ENCODE measurements at places on chromosomes 4 and X.

DNA sequence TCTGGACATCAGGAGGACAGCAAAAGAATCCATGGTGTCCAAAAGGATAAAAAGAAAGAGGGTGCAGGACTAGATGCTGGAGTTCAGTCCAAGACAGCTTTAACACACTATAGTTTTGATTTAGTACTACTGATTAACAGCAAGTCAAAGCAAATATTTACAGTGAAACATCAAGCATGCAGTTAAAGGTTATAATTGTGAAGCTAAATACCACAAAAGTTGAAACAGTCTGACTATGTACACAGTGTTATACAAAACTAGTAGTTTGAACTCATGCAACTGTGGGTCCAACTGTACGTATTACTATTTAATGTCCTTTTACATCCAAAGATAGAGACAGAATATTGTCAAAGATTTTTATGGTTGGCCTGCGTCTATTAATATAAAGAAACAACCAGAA, 57.6 kb downstream of the CHIC2 start:
- DNase-seq: no peak
- no peaks in the 10 kb centered on the region for H3K27me3 ChIP-seq
- no peak overlapping the region for H3K4me3 ChIP-seq
- no peaks in the 10 kb centered on the region for H3K36me3 ChIP-seq
- H3K27ac ChIP-seq: no peak overlapping the region

- no peaks in the 10 kb centered on the region for H3K27me3 ChIP-seq
- no peaks in the 10 kb centered on the region for H3K36me3 ChIP-seq
- peaks cover 5% of the 10 kb centered on the region for H3K4me1 ChIP-seq
- DNase-seq: no peak
- H3K27ac ChIP-seq: peak overlapping the region; percentile 75
- H3K4me3 ChIP-seq: peak overlapping the region; percentile 32
Observed at GRCh38 chrX:129956765-129957164, 25.7 kb upstream of the BCORL1 start.

DNA sequence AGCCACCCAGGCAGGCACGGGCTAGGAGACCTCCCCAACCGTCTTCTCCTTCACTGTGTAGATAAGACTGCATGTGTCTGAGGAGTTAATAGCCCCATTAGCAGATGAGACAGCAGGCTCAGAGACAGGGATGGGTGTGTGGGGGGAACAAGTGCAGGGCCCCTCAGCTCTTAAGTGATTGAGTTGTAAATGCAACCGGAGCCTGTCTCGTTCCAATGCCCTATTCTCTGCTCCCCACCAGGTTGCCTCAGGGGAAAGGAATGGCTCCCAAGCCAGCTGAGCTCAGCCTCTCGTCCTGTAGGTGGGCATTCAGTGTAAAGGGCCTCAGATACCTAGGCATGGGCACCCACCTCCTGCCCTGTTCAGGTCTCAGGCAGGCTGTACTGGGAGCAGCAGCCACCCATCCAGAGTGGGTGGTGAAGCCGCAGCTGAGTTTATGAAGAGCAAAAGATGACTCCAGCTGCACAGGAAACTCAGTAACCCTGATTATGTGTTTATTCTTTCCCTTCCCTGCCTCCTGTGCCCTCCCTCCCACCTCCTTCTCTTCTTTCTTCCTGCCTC, 87.3 kb downstream of the PJA1 start:
- H3K36me3 ChIP-seq: no peaks in the 10 kb centered on the region
- no peak for DNase-seq
- no peaks in the 10 kb centered on the region for H3K4me1 ChIP-seq
- no peak overlapping the region for H3K27ac ChIP-seq
- no peaks in the 10 kb centered on the region for H3K27me3 ChIP-seq

- H3K4me3 ChIP-seq: no peak overlapping the region
- peaks cover 26% of the 10 kb centered on the region for H3K4me1 ChIP-seq
- H3K36me3 ChIP-seq: peaks cover 86% of the 10 kb centered on the region
- no peak overlapping the region for H3K27ac ChIP-seq
- H3K27me3 ChIP-seq: no peaks in the 10 kb centered on the region
- no peak for DNase-seq
Observed at GRCh38 chrX:13759152-13759718, 24.7 kb downstream of the OFD1 start.

DNA sequence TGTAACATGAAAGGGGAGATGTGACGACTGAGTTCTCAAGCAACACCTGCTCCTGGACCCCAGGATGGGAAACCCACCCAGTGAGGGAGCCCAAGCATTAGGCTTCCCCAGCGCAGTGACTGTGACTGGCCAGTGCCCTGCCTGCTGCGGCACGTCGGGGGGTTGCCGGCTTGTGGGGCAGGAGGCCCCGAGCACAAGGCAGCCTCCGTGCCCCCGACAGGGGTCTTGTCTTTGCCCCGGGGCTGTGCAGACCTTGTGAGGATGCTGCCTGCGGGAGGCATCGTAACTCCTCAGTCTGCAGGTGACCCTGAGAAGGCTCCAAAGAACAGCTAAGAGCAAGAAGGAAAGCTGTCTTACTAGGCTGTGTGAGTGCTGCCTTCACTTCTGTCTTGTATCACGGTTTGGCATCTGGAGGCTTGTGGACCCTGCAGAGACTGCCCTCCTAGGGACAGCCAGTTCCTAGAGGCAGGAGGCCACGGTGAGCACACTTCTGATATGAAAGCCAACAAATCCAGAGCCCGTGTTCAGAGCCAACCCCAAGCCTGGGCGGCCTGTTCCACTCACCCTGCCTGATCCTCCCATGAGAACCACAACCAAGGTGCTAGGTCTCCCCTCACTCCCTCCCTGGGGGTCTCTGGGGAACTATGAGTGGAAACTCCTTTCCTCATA, 47.7 kb downstream of the FGFRL1 start:
- H3K27ac ChIP-seq: no peak overlapping the region
- H3K36me3 ChIP-seq: no peaks in the 10 kb centered on the region
- no peak for DNase-seq
- H3K4me3 ChIP-seq: no peak overlapping the region
- no peaks in the 10 kb centered on the region for H3K4me1 ChIP-seq
- peaks cover 86% of the 10 kb centered on the region for H3K27me3 ChIP-seq

GRCh38 chrX:56268888-56269287, 36.7 kb downstream of the KLF8 start:
- H3K27ac ChIP-seq: no peak overlapping the region
- H3K27me3 ChIP-seq: no peaks in the 10 kb centered on the region
- H3K4me3 ChIP-seq: no peak overlapping the region
- H3K36me3 ChIP-seq: no peaks in the 10 kb centered on the region

DNA sequence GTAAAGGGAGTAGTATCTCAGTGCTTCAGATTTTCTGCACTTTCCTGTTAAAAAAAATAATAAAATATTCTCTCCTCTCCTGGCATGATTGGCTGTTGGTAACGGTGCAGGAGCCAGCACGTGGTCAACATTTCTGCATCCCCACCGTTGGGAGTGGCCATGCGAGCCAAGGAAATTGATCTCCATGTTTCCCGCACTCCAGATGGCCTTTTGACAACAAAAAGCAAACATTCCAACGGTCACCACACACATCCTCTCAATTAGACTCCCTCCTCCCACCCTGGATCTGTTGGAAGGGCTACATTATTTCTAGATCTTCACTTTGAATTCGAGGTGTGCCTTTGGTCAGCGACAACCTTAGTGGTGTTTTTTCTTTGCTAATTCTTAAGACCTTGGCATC, 45.0 kb downstream of the STK32B start:
- no peak for DNase-seq
- H3K4me3 ChIP-seq: no peak overlapping the region
- no peaks in the 10 kb centered on the region for H3K4me1 ChIP-seq
- H3K36me3 ChIP-seq: no peaks in the 10 kb centered on the region
- H3K27me3 ChIP-seq: no peaks in the 10 kb centered on the region
- no peak overlapping the region for H3K27ac ChIP-seq

DNA sequence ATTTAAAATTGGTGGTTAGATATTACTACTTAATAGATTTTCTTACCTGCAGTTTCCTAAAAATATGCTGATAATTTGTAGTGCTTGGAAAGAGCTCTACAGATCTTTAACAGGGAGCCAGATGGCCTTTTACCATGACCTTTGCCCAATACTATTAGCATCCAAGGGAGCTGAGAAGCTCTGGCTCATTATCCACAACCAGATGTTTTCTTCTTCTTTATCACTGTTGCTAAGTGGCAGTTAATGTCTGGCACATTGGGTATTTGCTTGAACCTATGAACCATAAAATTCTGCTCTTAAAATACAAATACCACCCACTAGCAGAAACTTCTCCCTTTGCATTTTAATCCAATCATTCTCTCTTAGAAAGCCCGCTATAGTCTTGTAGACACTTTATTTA, 1480.3 kb downstream of the C4orf33 start:
- no peak overlapping the region for H3K4me3 ChIP-seq

DNA sequence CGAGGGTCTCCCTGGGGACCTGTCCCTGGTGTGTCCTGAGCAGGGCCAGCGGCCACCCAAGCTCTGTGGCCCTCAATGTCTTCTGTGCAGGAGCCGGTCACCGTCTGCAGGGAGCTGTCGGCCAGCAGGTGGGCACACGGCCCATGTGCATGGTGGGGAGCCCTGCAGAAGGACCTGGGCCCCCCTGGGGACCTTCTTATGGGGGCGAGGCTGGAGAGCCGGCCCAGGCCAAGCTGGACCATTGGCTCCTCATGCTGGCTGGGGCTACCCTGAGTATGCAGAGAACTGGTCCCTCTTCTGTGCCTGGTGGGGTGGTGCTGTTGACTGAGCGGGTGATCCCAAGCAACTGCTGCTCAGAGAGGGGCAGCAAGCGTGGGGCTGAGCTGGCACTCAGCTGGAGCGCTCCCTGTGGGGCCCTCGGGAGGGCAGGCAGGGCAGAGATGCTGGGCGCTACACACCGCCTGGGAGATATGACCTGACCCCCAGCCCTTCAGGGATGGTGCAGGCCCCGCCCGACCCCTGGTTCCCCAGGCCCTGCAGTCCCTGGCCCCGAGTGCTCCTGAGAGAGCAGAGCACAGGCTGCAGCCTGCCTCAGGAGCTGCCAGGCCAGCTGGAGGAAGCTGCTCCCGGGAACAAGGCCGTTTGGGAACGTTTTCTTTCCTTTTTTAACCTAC, 14.8 kb downstream of the NAT8L start:
- H3K36me3 ChIP-seq: no peaks in the 10 kb centered on the region
- H3K27me3 ChIP-seq: peaks cover 29% of the 10 kb centered on the region
- H3K27ac ChIP-seq: no peak overlapping the region
- no peaks in the 10 kb centered on the region for H3K4me1 ChIP-seq
- DNase-seq: no peak
- no peak overlapping the region for H3K4me3 ChIP-seq

- no peaks in the 10 kb centered on the region for H3K36me3 ChIP-seq
- no peak overlapping the region for H3K4me3 ChIP-seq
- H3K27me3 ChIP-seq: no peaks in the 10 kb centered on the region
- no peaks in the 10 kb centered on the region for H3K4me1 ChIP-seq
- no peak for DNase-seq
Observed at GRCh38 chrX:22666441-22666840, 333.3 kb upstream of the DDX53 start.

GRCh38 chrX:78517124-78517523, 142.0 kb downstream of the RTL3 start:
- no peak for DNase-seq
- no peaks in the 10 kb centered on the region for H3K27me3 ChIP-seq
- H3K4me3 ChIP-seq: no peak overlapping the region
- peaks cover 20% of the 10 kb centered on the region for H3K4me1 ChIP-seq
- no peak overlapping the region for H3K27ac ChIP-seq

- H3K27ac ChIP-seq: peak overlapping the region; percentile 28
- H3K4me1 ChIP-seq: peaks cover 42% of the 10 kb centered on the region
- no peak for DNase-seq
- no peaks in the 10 kb centered on the region for H3K27me3 ChIP-seq
- H3K36me3 ChIP-seq: no peaks in the 10 kb centered on the region
Observed at GRCh38 chr4:16196482-16197393, 29.5 kb downstream of the TAPT1 start.

DNA sequence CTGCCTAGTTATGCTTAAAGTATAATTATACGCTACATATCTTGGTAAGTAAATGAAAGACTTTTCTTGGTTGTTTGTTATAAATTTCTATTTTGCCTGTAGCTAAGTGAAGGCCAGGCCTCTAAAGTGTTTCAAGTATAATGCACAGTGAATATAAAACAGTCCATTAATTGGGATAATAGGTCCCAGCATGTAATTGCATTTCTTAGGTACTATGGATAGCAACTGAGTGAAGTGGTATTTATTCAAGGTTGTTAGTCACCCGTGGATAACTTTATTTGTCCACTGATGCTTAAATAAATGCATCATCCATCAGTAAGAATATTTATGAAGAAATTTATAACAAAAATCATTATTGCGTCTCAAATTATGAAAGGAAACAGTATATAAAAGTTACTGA, 59.1 kb downstream of the TEX13C start:
- H3K27ac ChIP-seq: no peak overlapping the region
- no peak overlapping the region for H3K4me3 ChIP-seq
- no peak for DNase-seq
- no peaks in the 10 kb centered on the region for H3K27me3 ChIP-seq
- no peaks in the 10 kb centered on the region for H3K4me1 ChIP-seq
- H3K36me3 ChIP-seq: no peaks in the 10 kb centered on the region

- no peaks in the 10 kb centered on the region for H3K36me3 ChIP-seq
- no peaks in the 10 kb centered on the region for H3K27me3 ChIP-seq
- no peaks in the 10 kb centered on the region for H3K4me1 ChIP-seq
Observed at GRCh38 chr4:26402458-26402857, 81.6 kb downstream of the RBPJ start.

DNA sequence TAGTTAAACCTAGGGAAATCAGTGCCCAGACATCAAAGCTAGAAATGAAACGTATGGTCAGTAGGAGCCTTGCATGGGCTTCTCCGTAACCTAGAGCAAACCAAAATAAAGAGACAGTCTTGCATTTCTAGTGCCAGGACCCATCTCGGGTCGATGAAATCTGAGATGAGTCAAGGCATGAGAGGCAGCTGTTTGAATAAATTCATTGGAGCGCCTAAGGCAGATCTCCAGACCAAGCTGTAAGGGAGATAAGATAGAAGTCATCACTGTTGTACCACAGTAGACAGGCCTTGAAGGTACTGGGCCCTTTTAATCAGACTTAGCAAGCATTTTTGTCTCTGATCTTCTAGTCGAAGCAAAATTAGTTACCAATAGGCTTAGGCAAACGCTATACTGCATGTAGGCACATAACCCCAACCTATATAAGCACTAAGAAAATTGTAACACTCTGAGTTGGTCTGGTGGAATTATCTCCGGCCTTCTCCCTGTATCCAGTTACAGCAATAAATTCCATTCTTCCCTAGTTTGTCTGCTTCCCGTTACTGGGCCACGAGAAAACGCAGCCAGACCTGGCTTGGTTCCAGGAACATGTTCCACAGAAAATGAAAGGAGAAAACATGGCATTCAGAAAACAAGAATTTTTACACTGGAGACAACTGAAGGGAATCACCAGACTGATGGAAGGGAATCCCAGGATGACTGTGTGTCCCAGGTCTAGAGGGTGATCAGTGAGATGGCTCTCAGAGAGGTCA, 21.1 kb upstream of the PAPSS1 start:
- no peak overlapping the region for H3K4me3 ChIP-seq
- H3K27me3 ChIP-seq: no peaks in the 10 kb centered on the region
- H3K27ac ChIP-seq: peak overlapping the region; percentile 72

DNA sequence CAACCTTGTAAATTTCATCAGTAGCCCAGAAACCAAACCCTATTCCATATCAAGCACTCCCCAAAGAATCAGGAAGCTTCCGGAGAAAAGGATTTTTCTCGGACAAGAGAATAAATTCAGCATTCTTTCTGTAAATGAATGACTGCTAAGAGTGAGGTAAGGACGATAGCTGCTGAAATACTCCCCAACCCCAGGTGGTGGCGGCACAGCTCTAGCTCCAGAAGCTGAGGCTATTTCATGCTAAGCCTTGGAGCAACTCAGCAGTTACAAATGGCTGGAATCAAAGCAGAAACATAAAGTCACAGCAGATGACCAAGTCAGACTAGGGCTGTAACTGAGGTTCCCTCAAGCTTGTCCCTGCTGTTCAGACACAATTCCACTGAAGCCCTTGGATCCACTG, 13.9 kb upstream of the PCDH19 start:
- DNase-seq: no peak
- H3K4me3 ChIP-seq: no peak overlapping the region
- H3K36me3 ChIP-seq: no peaks in the 10 kb centered on the region
- no peak overlapping the region for H3K27ac ChIP-seq
- no peaks in the 10 kb centered on the region for H3K4me1 ChIP-seq
- no peaks in the 10 kb centered on the region for H3K27me3 ChIP-seq
